Smooth muscle cell of bladder (primary cell): ENCODE measurements at places on chromosomes 2 and 18. TPM values are rescaled to one million over a fixed set of nuclear protein-coding genes. Genes with fewer than 3 reads are reported as not detected.

APOB gene
- under 0.01 TPM in 2 replicates for total RNA-seq

RAB27B gene
- 23.0 and 30.2 TPM in 2 replicates for total RNA-seq

SERPINB11 gene
- total RNA-seq, result not detected in 2 replicates

CCDC141 gene
- total RNA-seq, result under 0.01 TPM in 1 of 2 replicates, not detected in the other

FIGN gene
- 0.43 and 0.65 TPM in 2 replicates for total RNA-seq

LRRC30 gene
- not detected in 2 replicates for total RNA-seq

PLEKHB2 gene
- total RNA-seq, result 53.8 and 60.0 TPM in 2 replicates

GALR1 gene
- not detected in 2 replicates for total RNA-seq

GKN1 gene
- total RNA-seq, result not detected in 2 replicates

IL36RN gene
- 0.09 TPM in 1 of 2 replicates, not detected in the other for total RNA-seq

ATL2 gene
- total RNA-seq, result 40.7 and 47.5 TPM in 2 replicates

MALT1 gene
- total RNA-seq, result 21.8 and 33.8 TPM in 2 replicates

GPBAR1 gene
- 0.14 and 0.37 TPM in 2 replicates for total RNA-seq

DNAH7 gene
- total RNA-seq, result 0.28 and 0.55 TPM in 2 replicates

EVX2 gene
- under 0.01 TPM in 1 of 2 replicates, not detected in the other for total RNA-seq

LOXHD1 gene
- total RNA-seq, result under 0.01 TPM in 1 of 2 replicates, not detected in the other

CRYBA2 gene
- not detected in 2 replicates for total RNA-seq

PROC gene
- total RNA-seq, result not detected in 2 replicates

RTP5 gene
- total RNA-seq, result not detected in 2 replicates

TSPYL6 gene
- total RNA-seq, result not detected in 2 replicates

CENPO gene
- total RNA-seq, result 4.1 TPM in 2 replicates

CPO gene
- 0.09 TPM in 1 of 2 replicates, not detected in the other for total RNA-seq

SUPT7L gene
- total RNA-seq, result 13.9 and 16.5 TPM in 2 replicates

FAP gene
- 148 and 197 TPM in 2 replicates for total RNA-seq

REEP1 gene
- 0.09 TPM in 1 of 2 replicates, not detected in the other for total RNA-seq

SCN2A gene
- total RNA-seq, result 0.43 and 3.0 TPM in 2 replicates

TXNDC2 gene
- total RNA-seq, result under 0.01 TPM in 2 replicates

AMER3 gene
- not detected in 2 replicates for total RNA-seq

NR4A2 gene
- total RNA-seq, result 0.09 and 1.00 TPM in 2 replicates

ESCO1 gene
- total RNA-seq, result 10.2 and 13.8 TPM in 2 replicates

ASXL3 gene
- 0.43 and 0.46 TPM in 2 replicates for total RNA-seq

AGXT gene
- total RNA-seq, result 0.14 TPM in 1 of 2 replicates, not detected in the other

SERPINB10 gene
- total RNA-seq, result not detected in 2 replicates

CELF4 gene
- total RNA-seq, result 0.09 TPM in 1 of 2 replicates, not detected in the other

FZD7 gene
- 68.4 and 109 TPM in 2 replicates for total RNA-seq

GAREM1 gene
- 4.1 and 4.3 TPM in 2 replicates for total RNA-seq

BOLL gene
- not detected in 2 replicates for total RNA-seq

SATB2 gene
- total RNA-seq, result 17.6 and 19.0 TPM in 2 replicates

UGT1A3 gene
- not detected in 2 replicates for total RNA-seq

SLC9A2 gene
- not detected in 2 replicates for total RNA-seq

KATNAL2 gene
- 3.4 and 3.6 TPM in 2 replicates for total RNA-seq

CD207 gene
- not detected in 2 replicates for total RNA-seq

ANKRD30BL gene
- total RNA-seq, result not detected in 2 replicates

CHRNG gene
- not detected in 2 replicates for total RNA-seq

KCNG3 gene
- total RNA-seq, result under 0.01 TPM in 1 of 2 replicates, not detected in the other

GREB1 gene
- 1.3 and 2.1 TPM in 2 replicates for total RNA-seq

POTEJ gene
- not detected in 2 replicates for total RNA-seq

LAMA1 gene
- total RNA-seq, result 11.7 and 55.3 TPM in 2 replicates

CYTIP gene
- 0.28 TPM in 1 of 2 replicates, not detected in the other for total RNA-seq
